ENCODE measurements at places on chromosomes 4 and X.

DNA sequence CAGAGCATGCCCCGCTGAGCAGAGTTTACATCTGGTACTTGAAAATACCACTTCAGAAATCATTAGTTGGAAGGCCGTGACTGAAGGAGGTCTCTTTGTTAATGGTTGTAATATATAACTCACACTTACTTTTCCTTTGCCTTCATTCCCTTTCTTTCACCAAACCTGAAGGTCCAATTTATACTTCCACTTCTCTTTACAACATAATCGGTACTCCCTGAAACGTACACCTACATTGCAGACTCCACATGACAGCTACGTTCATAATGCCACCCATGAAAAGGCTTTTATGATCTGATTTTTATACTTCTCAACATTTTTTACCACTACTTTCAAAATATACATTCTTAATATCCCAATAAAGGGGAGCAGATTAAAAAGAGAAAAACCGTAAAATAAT lies 298.7 kb downstream of the C4orf33 start:
- no peak for DNase-seq

DNA sequence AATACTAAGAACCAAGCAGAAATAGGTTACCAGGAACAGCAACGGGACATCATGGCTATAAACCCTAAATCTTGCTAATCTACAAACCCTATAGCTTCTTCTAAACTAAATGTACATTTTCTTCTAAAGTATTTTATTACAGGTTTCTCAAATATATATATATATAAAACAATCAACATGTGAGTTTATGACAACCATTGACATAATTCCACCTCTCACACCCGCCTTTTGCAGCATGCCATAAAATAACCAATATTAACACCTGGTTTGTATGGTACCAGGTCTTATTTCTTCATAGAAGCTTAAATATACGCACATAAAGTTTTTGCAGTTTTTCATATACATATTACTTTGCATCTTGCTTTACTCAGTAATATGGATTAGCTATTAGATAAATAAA lies 955.3 kb upstream of the LCORL start:
- no peak for DNase-seq

DNA sequence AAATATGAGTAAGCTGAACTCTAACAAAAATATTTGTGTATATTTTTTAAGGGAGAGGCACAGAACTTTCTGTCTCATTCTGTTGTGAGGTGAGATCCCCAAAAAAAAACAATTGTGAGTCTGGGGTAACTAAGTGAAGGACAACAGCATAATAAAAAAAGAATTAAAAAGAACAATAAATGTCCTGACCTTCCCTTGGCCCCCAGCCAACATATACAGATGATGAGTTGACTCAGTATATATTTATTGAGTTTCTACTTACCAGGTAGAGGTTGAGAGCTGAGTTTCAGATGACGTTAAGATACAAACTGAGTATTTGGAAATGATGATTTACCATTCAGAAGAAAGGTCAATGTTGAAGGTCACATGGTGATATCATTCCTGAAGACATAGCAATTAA lies 239.5 kb downstream of the KCNIP4 start:
- DNase-seq = no peak

DNA sequence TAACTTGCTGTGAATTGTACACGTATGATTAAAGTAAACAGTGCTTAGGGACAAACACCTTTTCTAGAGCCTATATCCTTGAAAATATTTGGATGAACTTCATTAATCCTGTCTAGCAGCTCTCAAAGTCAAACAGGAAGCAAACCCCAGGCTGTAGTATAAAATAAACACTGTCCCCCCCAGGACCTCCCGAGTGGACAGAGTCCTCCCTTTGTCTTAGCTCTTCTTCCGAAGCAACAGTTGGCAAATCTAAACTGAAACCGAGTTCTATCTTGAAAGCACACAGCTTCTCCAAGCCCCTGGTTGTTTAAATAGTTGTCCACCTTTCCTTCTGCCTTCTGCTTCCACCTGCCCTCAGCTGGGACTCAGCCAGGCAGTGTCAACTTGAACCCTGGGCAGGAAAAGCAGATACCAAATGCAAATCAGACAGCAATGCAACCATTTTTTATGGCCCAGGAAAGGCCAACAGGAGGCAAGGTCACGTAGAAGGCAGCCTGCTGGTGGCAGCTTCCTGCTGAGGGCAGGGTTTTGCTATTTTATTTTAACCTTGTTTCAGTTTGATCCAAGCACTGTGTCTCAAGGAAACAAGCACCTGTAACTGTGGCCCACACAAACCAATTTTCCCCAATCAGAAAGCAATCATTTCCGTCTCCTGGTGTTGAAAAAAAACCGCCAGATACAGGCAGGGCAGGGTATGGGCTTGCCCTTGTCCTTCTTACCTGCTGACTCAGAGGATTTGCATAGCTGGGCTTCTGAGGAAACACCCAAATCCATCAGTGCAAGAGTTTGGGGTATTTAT lies 110.3 kb upstream of the KIT start:
- no peak for DNase-seq

DNA sequence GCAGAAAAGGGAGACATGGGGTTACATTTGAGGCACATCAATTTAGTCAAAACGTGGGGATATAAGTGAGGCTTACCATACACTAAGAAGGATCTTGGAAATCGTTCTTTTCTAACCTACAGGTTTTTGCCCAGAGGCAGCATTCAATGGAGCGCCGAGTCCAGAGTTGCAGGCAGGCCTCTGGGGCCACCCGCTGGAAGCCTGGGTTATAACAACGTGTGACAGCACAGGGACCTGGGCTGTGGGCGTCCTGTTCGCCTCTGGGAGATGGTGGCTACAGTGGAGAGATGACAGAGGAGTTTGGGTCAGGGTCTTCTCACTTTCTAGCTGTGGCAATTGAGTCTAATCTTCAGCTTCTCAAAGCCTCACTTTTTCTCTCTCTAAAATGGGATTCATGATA lies 53.9 kb downstream of the ENPP6 start:
- peak; percentile 45 for DNase-seq

DNA sequence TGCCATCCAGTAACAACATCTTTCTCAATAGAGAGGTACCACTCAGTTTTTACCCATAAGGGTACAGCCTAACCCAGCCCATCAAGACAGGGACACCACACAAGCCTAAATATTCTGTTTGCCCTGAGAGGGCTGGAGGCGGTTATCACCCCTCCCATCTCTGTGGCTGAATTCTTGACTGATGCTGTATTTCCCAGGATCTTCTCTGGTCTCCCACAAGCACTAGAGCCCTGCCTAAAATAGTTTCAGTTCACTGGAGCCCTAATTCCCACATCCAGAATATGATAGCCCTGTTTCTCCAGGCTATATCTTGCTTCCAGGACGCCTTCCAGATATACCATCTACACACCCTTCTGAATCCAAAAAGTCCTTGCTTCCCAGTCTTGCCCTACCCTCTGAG lies 91.6 kb upstream of the NMU start:
- DNase-seq = no peak

DNA sequence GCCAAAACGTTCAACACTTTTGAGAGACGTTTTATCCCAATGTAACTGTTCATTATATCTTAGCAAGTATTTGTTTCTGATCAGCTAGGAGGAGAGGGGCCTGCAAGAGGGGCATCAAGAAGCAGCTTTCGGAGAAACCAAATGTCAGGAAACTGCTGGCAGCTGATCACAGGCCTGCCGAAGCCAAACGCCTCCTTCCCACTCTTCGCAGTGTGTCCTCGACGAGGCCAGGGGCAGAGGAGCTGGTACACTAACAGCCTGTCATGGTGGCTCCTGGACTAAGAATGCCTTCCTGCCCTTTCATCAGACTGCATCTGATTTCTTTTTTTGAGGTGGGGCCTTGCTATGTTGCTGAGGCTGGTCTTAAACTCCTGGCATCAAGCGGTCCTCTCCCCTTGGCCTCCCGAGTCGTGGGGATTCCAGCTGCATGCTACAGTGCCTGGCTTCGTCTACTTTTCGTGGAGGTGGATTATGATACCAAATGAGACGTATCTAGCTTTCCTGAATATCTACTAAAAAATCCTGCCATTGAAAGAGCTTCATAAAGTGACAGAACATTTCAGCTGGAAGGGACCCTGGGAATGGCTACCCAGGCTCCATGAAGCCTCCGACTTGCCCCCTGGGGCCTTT lies 134.8 kb downstream of the AFAP1 start:
- DNase-seq = no peak

DNA sequence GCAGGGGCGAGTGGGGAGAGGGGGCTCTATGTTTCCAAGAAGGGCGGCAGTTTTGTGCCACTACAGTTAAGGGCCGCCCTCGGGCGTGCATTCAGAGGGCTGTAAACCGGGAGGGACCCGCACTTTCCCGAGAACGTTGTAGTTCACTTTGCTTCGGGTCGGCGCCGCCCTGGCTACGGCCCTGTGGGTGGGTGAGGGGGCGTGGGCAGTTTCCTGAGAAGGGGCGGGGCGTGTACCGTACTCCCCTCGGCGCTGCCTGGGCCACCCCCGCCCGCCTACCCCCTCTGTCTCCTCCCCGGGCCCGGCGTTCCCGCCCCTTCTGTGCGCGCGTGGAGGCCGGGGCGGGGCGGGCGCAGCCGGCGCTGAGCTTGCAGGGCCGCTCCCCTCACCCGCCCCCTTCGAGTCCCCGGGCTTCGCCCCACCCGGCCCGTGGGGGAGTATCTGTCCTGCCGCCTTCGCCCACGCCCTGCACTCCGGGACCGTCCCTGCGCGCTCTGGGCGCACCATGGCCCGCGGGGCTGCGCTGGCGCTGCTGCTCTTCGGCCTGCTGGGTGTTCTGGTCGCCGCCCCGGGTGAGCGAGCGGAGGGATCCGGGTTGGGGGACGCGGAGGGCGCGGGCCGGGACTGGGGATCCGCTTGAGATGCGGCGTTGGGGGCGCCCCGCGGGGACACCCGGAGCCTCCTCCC lies at the start of gene CD99:
TSS of gene CD99 (plus strand) at position 440 of the 687 bp plus-strand sequence. CDS start at position 506, 66 bp downstream.
- DNase-seq = peak; percentile 64

DNA sequence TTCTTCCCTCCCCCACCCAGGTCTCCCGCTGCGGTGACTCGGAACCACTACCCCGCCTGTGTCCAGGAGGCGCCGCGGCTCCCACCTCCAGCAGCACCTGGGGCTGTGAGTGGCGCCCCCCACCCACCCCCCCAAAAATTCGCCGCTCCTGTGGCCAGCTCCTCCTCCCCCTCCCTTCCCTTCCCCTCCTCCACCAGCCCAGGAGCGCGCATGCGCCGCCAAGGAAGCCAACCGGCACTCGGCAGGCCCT lies 278 bp downstream of the CLOCK start:
- no peak for DNase-seq

GRCh38 chrX:2504706-2505332 lies 4.0 kb upstream of the DHRSX start:
- no peak for DNase-seq

GRCh38 chr4:158523990-158524535 lies 2.4 kb downstream of the RXFP1 start:
- DNase-seq = no peak

- DNase-seq = no peak
Observed at GRCh38 chr4:155946486-155946885, 7.2 kb downstream of the CTSO start.

DNA sequence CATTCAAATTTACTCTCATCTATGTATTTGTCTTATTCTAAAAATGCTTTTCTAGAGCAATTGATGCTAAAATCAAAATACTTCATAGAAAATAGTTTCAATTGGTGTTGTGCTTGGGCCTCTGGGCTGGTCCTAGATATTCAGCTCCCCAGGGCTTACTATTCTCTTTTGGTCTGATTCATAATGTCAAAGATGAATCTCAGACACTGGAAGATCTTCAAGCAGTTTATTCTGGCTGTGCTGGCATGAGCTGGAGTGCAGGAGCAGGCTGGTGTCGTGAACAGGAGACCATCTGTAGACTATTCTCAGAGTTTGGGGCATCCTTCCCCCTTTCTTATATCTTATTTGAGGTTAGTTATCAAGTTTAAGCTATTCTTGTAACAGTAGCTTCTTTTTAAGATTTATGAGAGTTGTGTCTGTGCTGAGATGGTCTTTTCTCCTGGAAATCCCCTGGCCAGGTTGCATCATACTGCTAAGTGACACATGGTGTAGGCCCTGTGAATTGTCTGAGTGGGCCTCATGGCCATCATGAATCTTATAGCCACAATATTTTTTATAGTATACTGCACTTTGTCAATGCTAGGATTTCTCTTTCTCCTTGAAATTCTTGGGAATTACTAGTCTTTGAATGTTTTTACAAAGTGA lies 1624.0 kb upstream of the IGFBP7 start:
- DNase-seq = no peak

DNA sequence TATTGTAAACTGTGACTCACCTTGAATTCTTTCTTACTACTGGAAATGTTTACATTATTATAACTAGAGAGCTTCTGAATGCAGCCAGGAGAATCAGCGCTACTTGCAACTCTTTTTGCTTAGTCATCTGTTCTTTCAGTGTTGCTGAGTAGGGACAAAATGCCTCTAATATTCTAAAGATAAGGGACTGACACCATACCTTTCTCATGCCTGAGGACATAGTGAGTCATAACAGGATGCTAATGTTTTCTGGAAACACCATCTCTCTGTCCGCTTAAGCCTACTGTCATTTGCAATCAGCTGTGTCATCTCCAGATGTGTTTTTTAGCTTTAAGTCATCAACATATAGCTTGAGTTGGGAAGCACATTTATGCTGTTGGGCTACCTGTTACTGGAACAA lies 108.3 kb downstream of the QRFPR start:
- no peak for DNase-seq

- no peak for DNase-seq
Observed at GRCh38 chr4:183397741-183398297, 46.6 kb upstream of the CDKN2AIP start.

- no peak for DNase-seq
Observed at GRCh38 chrX:111561851-111562250, 50.4 kb downstream of the SERTM2 start.

DNA sequence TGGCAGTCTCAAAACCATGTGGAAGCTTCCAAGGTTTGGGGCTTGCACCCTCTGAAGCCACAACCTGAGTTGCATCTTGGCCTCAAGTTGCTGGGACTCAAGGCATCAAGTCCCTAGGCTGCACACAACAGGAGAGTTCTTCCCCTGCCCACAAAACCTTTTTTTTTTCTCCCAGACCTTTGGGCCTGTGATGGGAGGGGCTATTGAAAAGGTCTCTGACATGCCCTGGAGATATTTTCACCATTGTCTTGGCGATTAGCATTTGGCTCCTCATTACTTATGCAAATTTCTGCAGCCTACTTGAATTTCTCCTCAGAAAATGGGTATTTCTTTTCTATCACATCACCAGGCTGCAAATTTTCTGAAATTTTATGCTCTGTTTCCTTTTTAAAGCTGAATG lies 349.5 kb upstream of the EDA2R start:
- no peak for DNase-seq

- DNase-seq = no peak
Observed at GRCh38 chrX:68043713-68044438, 389.4 kb downstream of the OPHN1 start.

Measured in cerebellar cortex (tissue), 1 donor.